ENCODE measurements at places on chromosomes 11 and 22. TPM values are rescaled to one million over a fixed set of nuclear protein-coding genes. Genes with fewer than 3 reads are reported as not detected.
A peak's percentile ranks its signal among the peaks of the same experiment; 100 is the strongest.

OR52E8 gene
- not detected for total RNA-seq

- H3K36me3 ChIP-seq = no peaks in the 10 kb centered on the region
- H3K4me1 ChIP-seq = no peaks in the 10 kb centered on the region
- no peak for DNase-seq
- H3K27ac ChIP-seq = no peak overlapping the region
- H3K27me3 ChIP-seq = peaks cover 4% of the 10 kb centered on the region
- no peak overlapping the region for H3K4me3 ChIP-seq
Measured at GRCh38 chr11:123700772-123701171, 40.7 kb downstream of the ZNF202 start.

GRCh38 chr22:49303061-49303735 is 524.5 kb downstream of the BRD1 start:
- H3K4me3 ChIP-seq = no peak overlapping the region
- no peaks in the 10 kb centered on the region for H3K4me1 ChIP-seq
- no peak for DNase-seq
- no peaks in the 10 kb centered on the region for H3K36me3 ChIP-seq

DNA sequence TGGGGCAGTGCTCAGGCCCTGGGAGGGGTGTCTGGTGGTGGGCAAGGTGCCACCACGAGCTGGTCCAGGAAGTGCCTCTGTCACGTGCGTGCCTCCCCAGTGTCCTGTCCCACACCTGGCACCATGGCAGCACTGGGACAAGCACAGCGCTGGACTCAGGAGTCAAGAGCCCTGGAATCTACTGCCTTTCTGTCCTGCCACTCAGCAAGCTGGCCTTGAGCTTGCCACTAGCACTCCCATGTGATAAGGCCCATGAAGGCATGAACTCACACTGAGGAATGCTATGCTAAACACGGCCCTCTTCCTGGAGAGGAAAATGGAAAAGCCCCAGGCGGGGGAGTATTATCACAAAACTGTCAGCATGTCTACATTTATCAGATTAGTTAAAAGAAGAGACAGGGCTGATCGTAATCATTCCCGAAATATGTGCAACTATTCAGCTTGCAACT is 50.7 kb upstream of the SLC35C1 start:
- H3K27me3 ChIP-seq = peaks cover 11% of the 10 kb centered on the region
- no peaks in the 10 kb centered on the region for H3K4me1 ChIP-seq
- H3K36me3 ChIP-seq = no peaks in the 10 kb centered on the region
- DNase-seq = no peak
- H3K4me3 ChIP-seq = no peak overlapping the region

DNA sequence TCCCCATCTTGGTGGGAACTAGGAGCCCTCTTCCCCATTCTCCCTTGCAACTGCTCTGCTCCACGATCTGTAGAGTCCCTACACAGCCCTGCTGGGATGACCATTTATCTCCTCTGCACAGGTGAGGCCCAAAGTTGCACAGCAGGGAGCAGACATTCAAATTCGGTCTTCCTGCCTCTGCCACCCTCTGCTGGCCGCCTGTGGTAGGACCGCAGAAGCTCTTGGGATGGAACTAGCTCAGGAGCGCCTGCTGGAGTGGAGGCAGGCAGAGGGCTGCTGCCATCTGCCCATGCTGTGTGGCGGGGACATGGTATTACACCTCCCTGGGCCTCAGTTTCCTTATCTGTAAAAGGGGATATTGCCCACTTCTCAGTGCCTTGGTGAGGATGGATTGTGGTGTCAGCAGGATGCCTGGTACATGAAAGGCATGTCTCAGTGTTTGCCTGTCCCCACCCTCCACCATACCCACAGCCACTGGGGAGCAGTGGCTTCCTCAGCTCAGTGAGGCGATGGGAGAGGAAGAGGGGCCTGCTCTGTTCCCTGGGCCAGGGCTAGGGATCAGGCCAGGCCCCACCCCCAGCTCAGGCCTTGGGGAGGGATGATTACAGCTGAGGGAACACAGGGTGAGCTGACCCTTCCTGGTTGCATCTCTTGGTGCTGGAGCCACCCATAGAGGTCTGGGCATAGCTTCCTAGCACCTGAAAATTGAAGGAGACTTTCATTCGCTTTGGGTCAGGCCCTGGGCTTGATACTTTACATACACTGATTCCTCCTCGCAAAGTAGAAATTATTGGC is 11.3 kb upstream of the OMP start:
- H3K36me3 ChIP-seq = peaks cover 1% of the 10 kb centered on the region
- peak; percentile 71 for DNase-seq
- no peak overlapping the region for H3K4me3 ChIP-seq
- no peaks in the 10 kb centered on the region for H3K4me1 ChIP-seq
- no peak overlapping the region for H3K27ac ChIP-seq

DNA sequence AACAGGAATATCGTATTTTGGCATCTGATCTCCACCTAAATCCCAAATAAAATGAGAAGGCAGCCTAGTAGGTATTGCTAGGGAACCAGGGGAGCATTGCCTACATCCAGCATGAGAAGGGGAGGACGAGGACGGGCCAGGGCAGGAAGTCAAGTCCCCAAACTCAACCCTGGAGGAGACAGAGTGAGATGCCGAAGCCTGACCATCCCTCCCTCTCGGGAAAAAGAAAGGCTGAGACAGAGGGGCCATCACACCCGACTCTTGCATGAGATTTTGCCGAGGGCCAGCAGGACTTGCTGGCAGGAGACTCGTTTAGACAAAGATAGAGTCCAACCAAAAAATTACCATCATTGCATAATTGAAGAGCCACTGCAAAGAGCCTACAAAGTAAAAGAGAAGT is 50.2 kb upstream of the SPATA19 start:
- H3K36me3 ChIP-seq = no peaks in the 10 kb centered on the region
- H3K4me1 ChIP-seq = no peaks in the 10 kb centered on the region
- no peak overlapping the region for H3K4me3 ChIP-seq
- no peak for DNase-seq
- H3K27ac ChIP-seq = no peak overlapping the region

FAM227A gene
- 0.77 TPM for total RNA-seq

C11orf16 gene
- total RNA-seq = not detected

- no peaks in the 10 kb centered on the region for H3K36me3 ChIP-seq
- no peak overlapping the region for H3K27ac ChIP-seq
- no peaks in the 10 kb centered on the region for H3K27me3 ChIP-seq
- no peak overlapping the region for H3K4me3 ChIP-seq
- H3K4me1 ChIP-seq = no peaks in the 10 kb centered on the region
Measured at GRCh38 chr11:118060869-118061268, 16.0 kb upstream of the TMPRSS4 start.

DNA sequence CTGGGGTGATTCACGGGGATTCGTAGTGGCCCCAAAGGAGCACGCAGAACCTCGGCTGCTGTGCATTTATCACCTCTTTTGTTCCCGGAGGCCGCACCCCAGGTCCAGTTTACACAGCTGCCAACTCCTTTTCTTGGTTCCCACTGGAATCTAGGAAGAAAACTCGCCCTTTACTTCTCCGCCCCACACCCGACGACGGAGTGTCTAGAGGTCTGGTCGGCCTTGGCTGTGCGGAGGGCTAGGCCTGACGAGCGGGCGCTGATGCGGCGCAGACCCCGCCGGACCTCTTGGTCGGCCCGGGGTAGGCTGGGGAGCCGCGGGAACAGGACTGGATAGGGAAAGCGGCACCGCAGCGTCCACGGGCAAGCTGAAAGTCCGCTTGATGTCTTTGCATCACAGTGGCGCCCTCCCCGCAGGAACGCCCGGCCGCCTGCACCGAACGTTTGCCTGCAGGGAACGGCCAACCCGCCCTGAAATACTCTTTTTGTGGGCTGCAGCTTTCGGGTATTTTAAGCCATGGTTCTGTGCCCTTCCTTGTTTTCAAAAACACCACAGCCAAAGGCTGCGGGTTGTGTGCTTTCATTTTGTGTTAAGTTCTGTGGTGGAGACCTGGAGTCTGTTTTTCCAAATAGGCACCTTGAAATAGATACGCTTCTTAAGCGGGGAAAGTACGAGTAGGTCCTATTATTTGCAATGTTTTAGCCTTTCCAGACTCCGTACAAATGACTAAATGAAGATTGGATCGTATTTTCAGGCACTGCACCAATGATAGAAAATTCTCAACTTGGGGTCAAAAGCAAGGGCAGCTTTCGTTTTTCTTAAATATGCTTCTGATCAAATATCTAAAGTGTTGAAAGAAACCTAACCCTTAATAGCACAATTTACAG is 829 bp upstream of the ZBED5 start:
- H3K4me3 ChIP-seq = peak overlapping the region; percentile 78
- peaks cover 11% of the 10 kb centered on the region for H3K36me3 ChIP-seq
- no peaks in the 10 kb centered on the region for H3K27me3 ChIP-seq
- H3K4me1 ChIP-seq = peaks cover 2% of the 10 kb centered on the region
- peak overlapping the region; percentile 96 for H3K27ac ChIP-seq

SYT9 gene
- total RNA-seq = not detected

- no peak overlapping the region for H3K4me3 ChIP-seq
- no peak for DNase-seq
- peaks cover 3% of the 10 kb centered on the region for H3K4me1 ChIP-seq
- H3K27me3 ChIP-seq = no peaks in the 10 kb centered on the region
- no peaks in the 10 kb centered on the region for H3K36me3 ChIP-seq
- no peak overlapping the region for H3K27ac ChIP-seq
Measured at GRCh38 chr11:64888729-64889511, 10.5 kb upstream of the EHD1 start.

DNA sequence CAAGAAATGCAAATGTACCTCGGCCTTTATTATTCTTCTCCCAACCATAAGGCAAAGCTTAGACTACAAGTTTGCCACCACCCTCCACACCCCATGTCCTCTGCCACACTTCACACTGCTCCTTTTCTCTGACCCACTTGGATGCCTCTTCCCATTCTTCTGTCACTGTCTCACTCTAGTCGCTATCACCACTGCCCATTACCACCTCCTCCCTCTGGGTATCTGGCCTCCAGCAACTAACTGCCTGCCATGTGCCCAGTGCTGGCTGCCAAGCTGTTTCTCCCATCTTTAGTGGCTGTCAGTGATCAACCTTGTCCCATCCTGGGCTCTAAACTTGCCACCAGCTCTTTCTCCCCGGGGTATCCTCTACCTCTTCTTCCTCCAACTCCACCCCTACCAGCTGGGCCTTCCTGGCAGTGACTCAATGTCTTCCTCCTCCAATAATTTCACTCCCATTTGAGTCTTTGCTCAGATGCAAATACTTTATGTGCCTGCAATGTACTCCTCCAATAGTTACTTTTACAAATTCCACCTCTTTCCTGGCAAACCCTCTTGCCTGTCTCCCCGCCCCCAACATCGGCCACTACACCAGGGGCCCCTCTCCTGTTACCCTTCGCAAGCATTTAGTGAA is 20.1 kb upstream of the KDM2A start:
- no peak for DNase-seq
- H3K27me3 ChIP-seq = no peaks in the 10 kb centered on the region
- no peaks in the 10 kb centered on the region for H3K36me3 ChIP-seq

All from fibroblast of lung (primary cell).